PC-9 (cell line): ENCODE measurements at places on chromosomes 13 and 19. TPM values are rescaled to one million over a fixed set of nuclear protein-coding genes. Genes with fewer than 3 reads are reported as not detected.

DNA sequence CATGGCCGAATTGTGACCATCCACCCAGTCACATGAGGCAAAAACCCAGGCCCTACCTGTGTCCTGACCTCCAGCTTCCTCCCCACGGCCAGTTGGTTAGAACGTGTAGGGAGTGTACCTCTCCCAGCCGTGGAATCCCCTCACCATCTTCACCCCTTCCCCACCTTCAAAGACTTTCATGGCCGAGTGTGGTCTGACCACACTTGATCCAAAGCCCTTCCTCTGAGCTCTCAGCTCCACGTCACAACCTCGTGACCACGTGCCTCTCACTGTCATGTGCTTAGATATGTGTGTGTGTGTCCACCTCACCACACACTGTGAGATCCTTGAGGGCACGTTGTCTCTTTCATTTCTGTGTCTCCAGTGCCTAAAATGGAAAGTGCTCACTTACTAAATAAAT is 48.6 kb upstream of the UBE2L5 start:
- DNase-seq: no peak

The CLEC4M gene
- total RNA-seq: not detected in 2 replicates

The CEACAM4 gene
- not detected in 2 replicates for total RNA-seq

DNA sequence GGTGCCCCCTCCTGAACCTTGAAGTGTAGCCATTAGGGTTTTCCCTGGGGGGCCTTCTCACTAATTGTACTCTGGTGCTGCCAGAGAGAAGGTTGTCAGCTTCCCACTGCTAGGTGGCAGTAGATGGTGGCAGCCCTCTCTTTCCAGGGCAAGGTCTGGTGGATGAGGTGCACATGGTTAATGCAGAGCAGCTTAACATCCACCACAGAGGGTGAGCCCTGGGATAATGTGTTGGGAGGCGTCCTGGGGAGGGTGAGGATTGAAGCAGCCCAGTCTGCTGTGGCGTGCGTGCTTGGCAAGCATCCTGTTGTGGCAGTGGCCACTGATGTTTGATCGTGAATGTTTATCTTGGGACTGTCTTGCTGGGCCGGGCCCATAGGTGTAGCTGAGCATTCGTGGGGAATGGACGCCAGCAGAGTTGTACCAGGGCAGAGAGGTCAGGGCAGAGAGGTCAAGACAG is 5.8 kb downstream of the EGLN2 start:
- no peak for DNase-seq

The FOSB gene
- 7.9 and 16.5 TPM in 2 replicates for total RNA-seq

DNA sequence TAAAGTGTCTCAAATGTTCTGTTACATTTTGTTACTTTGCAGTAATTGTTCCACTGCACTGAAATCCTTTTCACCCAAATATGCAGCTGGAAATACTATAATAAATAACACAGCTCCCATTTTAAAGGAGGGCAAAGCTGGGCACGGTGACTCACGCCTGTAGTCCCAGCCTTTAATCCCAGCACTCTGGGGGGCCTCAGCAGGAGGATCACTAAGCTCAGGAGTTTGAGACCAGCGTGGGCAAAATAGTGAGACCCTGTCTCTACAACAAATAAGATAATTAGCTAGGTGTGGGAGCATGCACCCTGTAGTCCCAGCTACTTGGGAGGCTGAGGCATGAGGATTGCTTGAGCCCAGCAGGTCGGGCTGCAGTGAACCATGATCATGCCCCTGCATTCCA is 7.5 kb upstream of the UBAC2 start:
- DNase-seq: no peak

DNA sequence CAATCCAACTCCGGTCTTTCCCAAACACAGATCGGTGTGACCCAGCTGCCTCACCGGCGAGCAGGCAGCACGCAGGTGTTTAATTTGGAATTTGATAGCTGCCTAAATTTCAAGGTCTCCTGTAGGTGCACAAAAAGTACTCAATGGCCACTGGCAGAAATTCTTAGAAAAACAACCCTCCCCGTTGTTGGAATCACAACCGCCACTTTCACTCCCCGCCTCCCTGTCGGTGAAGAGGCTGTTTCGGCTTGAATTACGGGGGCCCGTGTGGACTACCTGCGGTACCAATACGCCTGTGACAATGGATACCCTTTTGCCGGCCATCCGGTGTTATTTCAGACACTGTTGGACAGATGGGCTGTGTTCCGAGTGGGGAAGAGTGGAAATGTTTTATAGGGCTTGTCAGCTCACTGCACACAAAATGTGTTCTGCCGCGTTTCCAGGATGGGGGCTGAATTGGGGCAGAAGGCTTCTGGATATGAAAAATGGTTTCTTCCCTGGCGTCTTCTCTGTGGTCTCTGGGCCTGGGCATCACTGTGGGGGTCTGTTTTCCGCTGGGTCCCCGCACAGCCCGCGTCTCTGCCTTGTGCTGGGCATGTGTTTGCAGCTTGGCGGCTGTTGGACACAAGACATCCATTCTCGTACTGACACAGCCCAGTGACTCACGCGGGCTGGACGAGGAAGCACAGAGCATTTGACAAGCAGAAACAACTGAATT is 45.4 kb downstream of the ZIC5 start:
- DNase-seq: peak; percentile 48
